ENCODE measurements at places on chromosomes 16 and 17.
A peak's percentile ranks its signal among the peaks of the same experiment; 100 is the strongest.

DNA sequence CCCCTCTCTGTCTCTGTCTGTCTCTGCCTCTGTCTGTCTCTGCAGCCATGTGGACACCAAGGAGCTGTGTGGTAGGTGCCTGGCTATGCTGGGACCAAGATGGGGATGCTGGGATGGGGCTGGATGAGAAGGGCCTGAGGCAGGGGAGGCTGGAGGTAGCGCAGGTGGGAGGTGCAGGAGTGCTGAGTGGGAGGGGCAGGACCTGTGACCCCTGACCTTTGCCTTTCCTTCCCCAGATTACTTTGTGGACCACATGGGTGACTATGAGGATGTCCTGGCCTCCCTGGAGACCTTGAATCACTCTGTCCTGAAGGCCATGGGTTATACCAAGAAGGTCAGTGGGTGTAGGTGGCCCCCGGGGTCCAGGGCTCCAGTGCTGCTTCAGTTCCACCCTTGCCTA, 12.8 kb downstream of the NECAB2 start:
- DNase-seq, result no peak

GRCh38 chr16:89489040-89489897, 1.1 kb downstream of the ANKRD11 start:
- DNase-seq, result peak; percentile 57

- no peak for DNase-seq
Observed at GRCh38 chr17:79952265-79952877, 83.3 kb downstream of the TBC1D16 start.

GRCh38 chr17:65987988-65988387, 203.9 kb downstream of the CEP112 start:
- no peak for DNase-seq

DNA sequence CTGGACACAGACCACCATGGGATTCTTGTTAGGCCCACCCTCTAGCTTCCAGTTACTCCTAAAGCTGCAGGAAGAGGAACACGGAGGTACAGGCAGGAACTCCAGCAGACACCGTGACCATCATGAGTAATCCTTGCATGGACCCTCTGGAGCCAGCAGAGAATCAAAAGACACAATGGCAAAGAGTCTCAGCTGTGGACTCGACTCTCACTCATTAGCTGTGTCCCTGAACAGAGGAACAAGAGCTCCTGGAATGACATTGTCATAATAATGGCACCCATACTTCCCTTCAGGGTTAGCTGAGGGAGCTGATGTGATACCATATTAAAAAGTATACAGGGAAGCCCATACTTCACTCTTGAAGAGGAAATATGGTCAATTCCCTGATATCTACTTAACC, 176.3 kb upstream of the ASIC2 start:
- DNase-seq, result no peak

DNA sequence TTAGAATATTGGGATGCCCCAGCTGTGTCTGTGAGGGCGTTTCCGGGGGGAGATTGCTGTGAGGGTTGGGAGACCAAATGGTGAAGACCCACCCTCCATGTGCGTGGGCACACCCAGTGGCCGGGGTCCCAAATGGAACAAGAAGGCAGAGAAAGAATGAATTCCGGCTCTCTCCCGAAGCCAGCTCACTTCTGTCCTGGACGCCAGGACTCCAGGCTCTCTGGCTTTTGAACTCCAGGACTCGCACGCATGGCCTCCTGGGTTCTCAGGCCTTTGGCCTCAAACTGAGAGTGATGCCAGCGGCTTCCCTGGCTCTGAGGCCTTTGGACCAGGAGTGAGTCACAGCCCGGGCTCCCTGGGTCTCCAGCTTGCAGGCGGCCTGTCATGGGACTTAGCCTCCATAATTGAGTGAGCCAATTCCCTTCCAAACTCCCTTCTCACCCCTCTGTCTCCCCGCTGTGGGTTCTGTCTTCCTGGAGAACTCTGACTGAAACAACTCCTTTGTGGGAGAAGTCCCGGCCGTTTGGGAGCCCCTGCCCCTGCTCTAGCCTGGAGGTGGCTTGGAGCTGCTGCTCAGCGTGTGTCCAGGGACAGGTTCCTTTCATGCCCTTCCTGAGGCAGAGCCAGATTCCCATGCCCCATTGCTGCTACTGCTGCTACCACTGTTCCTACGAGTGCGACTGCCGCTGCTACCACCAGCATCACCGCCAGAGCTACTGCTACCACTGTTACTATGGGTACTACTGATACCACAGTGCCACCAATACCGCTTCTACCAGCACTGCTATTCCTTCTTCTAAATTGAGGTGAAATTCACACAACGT, 49.8 kb upstream of the CBX4 start:
- DNase-seq, result no peak

GRCh38 chr17:42407289-42407836, 15.7 kb downstream of the CAVIN1 start:
- peak; percentile 30 for DNase-seq

DNA sequence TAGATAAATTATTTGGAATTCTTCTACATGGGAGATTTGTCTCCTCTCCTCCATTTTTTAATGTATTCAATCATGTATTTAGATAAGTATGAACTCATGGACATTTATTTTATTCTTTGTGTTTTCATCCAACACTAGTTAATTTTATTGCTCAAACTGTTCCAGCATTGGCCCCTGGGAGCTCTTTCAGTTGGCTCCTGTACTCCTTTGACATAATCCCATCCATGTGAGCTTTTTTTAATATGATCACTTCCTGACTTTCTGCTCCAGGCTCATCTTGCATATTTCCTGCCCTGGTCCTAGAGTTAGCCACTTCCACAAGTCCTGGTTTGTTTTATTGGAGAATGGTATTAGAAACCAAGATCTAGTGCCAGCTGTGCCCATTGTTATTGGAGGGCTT, 419.0 kb upstream of the CDH11 start:
- no peak for DNase-seq

- no peak for DNase-seq
Observed at GRCh38 chr16:74893541-74893940, 91.4 kb downstream of the WDR59 start.

- no peak for DNase-seq
Observed at GRCh38 chr16:29806099-29806579, at the start of gene MAZ. Gene MAZ (plus strand): TSS chr16:29806529. CDS start chr16:29806702, 173 bp downstream.

DNA sequence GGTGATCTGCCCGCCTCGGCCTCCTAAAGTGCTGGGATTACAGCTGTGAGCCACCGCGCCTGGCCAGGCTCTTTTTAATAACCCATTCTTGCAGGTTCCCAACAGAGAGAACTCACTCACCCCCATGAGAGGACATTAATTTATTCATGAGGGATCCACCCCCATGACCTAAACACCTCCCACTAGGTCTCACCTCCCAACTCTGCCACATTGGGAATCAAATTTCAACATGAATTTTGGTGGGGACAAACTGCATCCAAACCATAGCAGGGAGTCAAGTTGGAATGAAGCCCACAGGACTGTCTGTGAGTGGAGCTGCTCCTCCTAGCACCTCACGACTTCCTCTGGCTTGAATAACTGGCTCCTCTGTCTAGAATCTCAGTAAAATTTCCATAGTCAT, 85.5 kb downstream of the WWP2 start:
- DNase-seq, result no peak
